Nucleus accumbens (tissue), 56 donors: ENCODE measurements at places on chromosomes 1 and 21.

- no peak for DNase-seq
Measured at GRCh38 chr1:8378178-8378577, 60.3 kb downstream of the SLC45A1 start.

- DNase-seq, result no peak
Measured at GRCh38 chr1:54571803-54572541, 23.9 kb downstream of the ACOT11 start.

DNA sequence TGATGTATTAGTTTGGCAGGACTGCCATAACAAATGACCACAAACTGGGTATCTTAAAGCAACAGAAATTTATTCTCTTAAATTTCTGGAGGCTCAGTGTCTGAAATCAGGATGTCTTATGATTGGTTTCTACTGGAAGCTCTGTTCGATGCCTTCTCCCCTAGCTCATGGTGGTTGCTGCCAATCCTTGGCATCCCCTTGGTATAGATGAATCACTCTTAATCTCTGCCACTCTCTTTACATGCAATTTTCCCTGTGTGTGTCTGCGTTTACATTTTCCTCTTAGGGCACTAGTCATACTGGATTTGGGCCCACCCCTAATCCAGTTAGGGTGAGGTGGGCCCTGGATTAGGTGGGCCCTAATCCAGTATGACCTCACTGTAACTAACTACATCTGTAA is 54.7 kb upstream of the MPC2 start:
- DNase-seq, result no peak

DNA sequence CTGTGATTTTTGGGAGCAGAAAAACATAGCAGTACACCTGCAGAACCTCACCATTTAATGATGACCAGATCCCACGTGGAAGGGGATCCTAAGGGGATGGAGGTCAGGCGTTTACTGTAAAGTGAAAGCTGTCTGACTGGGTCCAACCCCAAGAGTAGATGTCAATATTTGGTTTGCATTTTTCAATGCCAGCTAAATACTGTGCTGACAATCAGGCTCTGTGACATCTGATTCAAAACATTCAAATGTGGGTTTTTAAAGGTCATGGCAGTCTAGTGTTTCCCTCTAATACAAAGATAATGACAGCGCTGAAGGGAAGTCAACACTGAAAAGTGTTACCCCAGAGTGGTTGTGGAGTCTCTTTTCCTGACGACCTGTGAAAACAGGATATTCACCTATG is 68.1 kb downstream of the SPAG17 start:
- no peak for DNase-seq

DNA sequence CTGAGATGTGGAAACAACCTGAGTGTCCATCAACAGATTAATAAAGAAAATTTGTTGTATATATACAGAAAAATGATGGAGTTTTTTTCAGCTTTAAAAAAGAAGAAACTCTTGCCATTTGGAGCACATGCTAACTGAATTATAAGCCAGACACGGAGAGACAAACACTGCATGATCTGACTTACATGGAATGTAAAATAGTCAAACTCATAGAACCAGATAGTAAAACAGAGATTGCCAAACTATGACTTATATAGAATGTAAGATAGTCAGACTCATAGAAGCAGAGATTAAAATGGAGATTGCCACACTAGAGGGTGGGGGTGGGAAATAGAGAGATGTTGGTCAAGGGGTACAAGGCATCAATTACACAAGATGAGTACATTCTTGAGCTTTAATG is 1786.6 kb downstream of the PLA2G4A start:
- DNase-seq, result no peak

GRCh38 chr1:14969006-14969405 is 184.5 kb upstream of the TMEM51 start:
- no peak for DNase-seq

GRCh38 chr1:187689129-187689528 is 860.4 kb downstream of the PLA2G4A start:
- no peak for DNase-seq

- no peak for DNase-seq
Measured at GRCh38 chr1:99602404-99602969, 43.4 kb upstream of the PALMD start.

- peak; percentile 31 for DNase-seq
Measured at GRCh38 chr1:39845569-39846566, 37.4 kb downstream of the TRIT1 start.

GRCh38 chr1:42379794-42380585 is 602 bp upstream of the RIMKLA start:
- peak; percentile 28 for DNase-seq

GRCh38 chr1:1239227-1239613 is 7.2 kb downstream of the B3GALT6 start:
- DNase-seq, result no peak

DNA sequence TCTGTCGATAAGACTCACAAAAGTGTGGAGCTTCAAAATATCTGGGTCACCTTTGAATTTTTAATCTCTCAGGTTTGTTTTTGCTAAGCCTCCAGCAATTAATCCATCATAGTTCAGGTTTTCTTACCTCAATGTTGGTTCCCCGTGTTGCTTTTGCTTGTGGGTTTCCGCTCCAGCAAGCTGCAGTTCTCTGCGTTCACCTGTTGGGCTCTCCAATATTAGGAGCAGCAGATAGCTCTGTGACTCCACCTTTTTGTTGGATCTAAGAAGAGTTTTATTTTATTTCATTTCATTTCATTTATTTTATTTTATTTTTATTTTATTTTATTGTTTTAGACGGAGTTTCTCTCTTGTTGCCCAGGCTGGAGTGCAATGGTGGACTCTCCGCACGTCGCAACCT is 335.5 kb downstream of the COL11A1 start:
- DNase-seq, result no peak

DNA sequence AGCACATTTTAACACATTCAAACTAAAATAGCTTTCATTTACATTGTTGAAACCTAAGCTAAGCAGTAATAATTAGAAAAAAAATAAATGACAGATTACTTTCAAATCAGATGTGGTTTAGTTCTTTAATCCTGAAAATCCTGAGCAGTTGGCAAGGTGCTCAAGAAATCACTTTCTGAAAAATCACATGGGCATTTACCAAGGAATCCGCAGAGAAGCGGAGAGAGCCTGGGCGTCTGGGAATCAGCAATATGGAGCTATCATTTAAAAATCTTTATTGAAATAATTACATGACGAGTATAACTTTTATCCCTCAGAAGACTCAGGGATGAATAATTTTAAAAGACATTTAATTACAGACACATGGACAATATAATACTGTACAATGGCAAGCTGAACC is 30.2 kb downstream of the GRIK1 start:
- no peak for DNase-seq

- no peak for DNase-seq
Measured at GRCh38 chr1:61053226-61053711, 29.1 kb upstream of the NFIA start.

DNA sequence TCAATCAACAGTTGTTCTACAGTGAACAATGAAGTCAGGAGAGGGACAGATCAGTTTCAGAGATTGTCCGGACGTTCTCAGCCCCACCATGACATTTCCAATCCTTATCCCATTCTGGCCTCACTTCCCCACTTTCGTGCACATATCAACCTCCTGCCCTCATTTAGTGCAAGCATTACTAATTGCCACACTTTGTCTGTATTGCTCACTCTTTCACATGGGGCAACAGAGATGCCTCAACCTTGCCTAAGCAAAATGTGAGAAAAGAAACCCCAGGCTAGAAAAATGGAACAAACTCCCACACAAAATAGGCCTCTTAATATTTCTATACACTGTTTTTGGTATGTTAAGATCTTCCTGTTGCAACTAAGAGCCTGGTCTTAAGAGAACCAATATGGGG is 8.9 kb upstream of the RGS1 start:
- DNase-seq, result no peak

DNA sequence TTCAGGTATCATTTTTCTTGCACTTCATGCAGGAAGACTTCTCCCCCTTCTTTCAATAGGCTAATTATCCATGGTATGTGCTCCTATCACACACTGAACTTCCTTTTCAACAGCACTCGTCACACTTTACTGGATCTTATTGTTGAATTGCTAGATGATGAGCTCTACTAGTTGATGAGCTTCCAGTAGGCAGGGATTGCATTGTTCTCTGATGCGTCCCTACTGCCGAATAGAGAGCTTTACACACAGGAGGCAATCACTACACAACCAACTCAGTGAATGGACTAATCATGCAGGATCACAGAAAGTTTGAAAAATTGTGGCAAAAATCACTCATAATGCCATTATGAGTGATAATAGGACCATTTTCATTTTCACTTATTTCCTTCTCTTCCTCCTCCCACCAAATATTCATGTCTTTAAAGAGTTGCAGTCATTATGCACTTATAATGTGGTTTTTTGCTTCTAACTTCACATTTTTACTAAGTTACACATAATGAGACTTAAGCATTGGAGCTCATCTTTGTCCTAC is 128.1 kb upstream of the ZNF648 start:
- DNase-seq, result no peak

DNA sequence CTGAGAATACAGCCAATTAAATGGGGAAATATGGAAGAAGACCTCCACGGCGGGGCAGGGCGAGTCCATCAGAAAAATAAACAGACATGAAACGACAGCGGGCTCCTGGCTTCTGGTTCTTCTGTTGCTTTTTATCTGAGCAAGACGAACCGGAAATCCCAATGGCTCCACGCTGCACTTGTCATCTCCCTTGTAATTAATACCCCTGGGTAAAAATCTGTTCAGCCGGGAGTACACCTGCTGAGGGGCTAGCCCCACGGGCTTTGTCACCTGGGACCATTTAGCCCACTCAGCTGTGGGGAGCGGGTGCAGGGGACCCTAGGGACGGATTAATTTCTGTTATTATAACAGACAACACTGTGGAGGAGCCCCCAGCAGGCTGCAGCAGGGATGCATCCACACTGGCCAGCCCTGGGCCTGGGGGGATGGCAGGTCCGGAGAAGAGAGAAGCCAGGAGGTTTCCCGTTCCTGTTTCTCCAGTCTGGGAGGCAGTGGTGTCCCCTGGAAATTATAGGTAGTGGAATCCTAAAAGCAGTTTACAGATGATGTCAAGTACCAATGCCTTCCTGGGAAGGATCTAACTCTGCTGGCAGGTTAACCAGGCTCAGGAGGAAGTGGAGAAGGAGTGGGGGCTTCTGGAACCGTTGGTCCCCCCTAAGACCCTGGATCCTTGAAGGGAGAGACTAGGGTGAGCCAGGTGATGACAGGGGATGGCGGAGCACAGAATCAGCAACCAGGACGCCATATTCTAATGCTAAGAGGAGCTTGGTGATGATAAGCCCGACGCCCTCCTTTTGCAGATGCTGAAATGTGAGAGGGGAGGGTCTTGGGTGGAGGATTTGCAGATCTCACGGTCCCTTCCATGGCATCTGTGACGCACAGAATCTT is 566.1 kb downstream of the PTPRU start:
- DNase-seq, result no peak

- DNase-seq, result no peak
Measured at GRCh38 chr1:53508991-53509666, 49.9 kb downstream of the DMRTB1 start.

DNA sequence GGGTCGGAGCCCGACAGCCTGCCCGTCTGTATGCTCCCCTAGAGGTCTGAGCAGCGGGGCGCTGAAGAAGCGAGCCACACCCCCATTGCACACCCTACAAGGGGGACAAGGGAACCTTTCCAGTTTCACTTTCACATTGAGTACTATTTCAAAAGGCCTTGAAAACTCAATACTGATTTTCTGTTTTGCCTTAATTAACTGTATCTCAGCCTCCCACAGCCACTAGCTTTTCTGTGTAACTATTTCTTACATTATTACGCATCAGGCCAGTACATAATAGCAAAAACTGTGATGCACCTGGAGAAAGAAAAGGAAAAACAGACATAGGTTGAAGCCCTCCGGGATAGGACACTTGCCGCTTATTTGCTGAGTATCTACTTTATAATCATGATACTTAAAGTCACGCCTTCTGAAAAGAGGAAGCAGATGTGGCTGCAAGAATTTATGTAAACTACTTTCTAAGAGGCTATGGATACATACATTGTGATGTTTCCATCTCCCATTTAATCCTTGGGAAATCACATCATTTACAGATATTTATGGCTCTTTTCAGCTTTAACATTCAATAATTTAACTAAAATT is 1719.5 kb downstream of the MRPL39 start:
- DNase-seq, result no peak

GRCh38 chr1:171254859-171255258 is 6.6 kb downstream of the FMO1 start:
- no peak for DNase-seq

GRCh38 chr1:76006234-76006633 is 68.3 kb upstream of the ST6GALNAC3 start:
- no peak for DNase-seq
